Tibial nerve (tissue), 4 donors: ENCODE measurements at places on chromosomes 5 and 9. TPM values are rescaled to one million over a fixed set of nuclear protein-coding genes. Genes with fewer than 3 reads are reported as not detected.

GRCh38 chr9:129553277-129553676, 67.6 kb downstream of the C9orf50 start:
- no peak for DNase-seq

- DNase-seq: no peak
These were observed 40.5 kb downstream of the CCNJL start for GRCh38 chr5:160271836-160272235.

Gene FBXL7
- 40.2 TPM for total RNA-seq

Gene PCDHB4
- total RNA-seq: 15.1 TPM

GRCh38 chr5:142506756-142507155, 179.1 kb downstream of the FGF1 start:
- no peak for DNase-seq

Gene MYORG
- 9.0 TPM for total RNA-seq

DNA sequence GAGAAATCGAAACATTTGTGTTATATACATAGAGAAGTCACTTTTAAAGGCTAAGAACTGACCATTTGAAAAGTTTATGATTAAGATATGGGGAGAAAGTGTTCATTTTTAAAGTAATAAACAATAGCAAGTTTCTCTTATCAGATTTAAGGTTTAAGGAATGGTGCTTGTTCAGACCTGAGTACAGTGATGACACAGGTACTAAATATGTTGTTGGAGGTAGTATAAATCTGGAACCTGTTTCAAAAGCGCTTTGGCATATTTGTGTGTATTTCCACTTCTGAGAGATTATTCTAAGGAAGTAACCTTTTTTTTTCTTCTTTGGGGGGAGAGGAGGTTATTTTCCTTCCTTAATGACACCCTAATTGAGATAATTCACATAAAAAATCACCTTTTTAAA, 18.4 kb downstream of the CDC42SE2 start:
- no peak for DNase-seq

DNA sequence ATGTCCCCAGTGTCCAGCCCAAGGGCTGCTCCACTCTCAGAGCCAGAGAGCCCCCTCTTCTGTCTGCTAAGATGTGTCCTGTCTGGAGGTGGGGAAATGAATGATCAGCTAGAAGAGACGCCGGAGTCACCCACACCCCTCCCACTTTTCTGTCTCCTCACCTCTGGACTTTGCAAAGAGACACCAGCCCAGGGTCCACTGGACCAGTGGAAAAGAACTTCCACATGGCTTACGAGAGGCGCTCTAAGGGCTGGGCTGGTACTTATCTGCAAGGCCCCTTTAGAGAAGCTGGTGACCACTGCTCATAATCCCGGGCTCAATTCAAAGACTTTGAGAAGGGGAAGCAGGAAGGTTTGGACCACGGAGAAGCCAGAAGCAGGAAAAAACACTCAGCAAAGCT, 9.2 kb downstream of the NR5A1 start:
- DNase-seq: no peak

DNA sequence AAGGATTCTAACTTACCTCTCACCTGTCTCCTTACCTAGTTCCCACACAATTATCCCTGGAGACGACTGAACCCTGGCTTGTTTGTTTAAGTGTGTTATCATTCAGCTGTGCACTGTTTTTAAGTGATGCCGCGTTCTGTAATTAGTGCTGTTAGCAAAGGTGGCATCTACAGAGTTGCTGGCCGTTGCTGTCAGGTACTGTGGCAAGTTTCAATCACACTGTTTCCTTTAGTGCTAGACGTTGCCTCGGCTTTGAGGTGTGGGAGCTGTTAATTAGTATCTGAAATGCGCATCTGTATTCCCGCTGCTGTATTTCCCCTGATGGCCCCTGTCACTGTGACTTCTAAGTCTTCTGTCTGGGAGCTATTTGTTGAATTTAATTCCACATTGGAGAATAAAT, 193.8 kb upstream of the GAS1 start:
- DNase-seq: no peak

- no peak for DNase-seq
These were observed 67.6 kb downstream of the FOXD1 start for GRCh38 chr5:73380710-73381589.

GRCh38 chr5:76690037-76690679, 25.8 kb upstream of the F2R start:
- DNase-seq: no peak

- DNase-seq: no peak
These were observed 269.8 kb downstream of the NR3C1 start for GRCh38 chr5:143133721-143134120.

Gene MVB12B
- total RNA-seq: 27.2 TPM

Gene PCDHA1
- total RNA-seq: not detected

- no peak for DNase-seq
These were observed 170.1 kb downstream of the CDH12 start for GRCh38 chr5:22683050-22683449.

GRCh38 chr5:33901156-33901555, 9.4 kb upstream of the ADAMTS12 start:
- no peak for DNase-seq

DNA sequence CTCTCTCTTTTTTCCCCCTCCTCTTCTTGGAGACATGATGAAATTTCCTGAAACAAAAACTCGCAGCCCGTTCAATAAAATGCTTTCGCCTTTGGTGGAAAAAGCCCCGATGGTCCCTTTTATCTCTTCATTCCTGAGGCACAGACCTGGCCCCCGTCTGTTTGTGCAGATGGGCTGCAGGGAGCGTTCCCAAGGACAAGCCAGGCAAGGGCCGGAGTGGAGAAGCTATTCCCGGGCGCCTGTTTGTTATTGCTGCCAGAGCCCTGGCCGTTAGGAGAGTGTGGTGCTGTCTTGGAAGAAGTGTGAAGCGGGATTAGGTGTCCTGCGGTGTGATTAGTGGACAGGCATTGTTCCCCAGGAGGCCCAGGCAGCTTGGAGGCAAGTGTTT, 71.9 kb downstream of the SMIM23 start:
- no peak for DNase-seq

GRCh38 chr9:1267581-1267980, 217.4 kb downstream of the DMRT2 start:
- DNase-seq: no peak

DNA sequence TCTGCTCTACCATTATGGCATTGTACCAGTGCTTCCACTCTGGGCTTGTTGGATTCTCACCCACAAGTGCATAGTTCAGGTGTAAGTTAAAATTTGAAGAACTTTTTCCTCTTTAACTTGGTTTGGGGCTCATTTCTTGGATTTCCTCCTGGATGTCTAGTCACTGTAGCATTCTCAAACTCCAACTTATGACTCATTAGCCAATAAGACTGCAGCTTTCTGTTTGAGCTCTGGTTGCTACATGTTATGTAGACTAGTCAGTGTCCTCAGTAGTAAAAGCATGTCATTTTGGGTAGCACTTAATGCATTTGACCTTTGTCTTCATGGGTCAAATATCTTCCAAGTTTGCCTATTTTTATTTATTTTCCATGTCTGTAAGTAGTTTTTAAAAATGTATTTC, 790.8 kb downstream of the BRINP1 start:
- no peak for DNase-seq

GRCh38 chr9:132609829-132610228, 27.4 kb downstream of the BARHL1 start:
- no peak for DNase-seq

GRCh38 chr5:160181965-160182622, 47.2 kb upstream of the FABP6 start:
- no peak for DNase-seq

DNA sequence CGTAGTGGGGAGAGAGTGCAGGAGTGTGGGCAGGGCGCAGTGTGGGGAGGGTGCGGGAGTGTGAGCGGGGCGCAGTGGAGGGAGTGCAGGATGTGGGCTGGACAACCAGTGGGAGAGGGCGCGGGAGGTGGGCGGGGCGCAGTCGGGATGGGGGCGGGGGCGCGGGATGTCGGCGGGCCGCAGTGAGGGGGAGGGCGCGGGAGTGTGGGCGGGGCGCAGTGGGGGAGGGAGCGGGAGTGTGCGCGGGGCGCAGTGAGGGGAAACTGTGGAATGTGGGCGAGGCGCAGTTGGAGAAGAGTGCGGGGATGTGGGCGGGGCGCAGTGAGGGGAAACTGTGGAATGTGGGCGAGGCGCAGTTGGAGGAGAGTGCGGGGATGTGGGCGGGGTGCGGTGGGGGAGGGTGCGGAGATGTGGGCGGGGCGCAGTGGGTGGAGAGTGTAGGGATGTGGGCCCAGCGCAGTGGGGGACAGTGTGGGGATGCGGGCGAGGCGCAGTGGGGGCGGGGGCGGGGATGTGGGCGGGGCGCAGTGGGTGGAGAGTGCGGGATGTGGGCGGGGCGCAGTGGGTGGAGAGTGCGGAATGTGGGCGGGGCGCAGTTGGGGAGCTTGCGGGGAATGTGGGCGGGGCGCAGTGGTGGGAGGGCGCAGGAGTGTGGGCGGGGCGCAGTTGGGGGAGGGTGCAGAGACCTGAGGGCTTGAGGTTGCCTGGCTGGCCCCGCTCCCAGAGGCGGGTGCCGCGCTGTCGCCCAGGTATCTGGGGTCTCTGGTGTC, at the start of gene NXNL2:
TSS of gene NXNL2 (plus strand) at position 723 of the 770 bp plus-strand sequence. CDS start 257 bp downstream, outside the sequence.
- peak; percentile 74 for DNase-seq

- no peak for DNase-seq
These were observed 34.3 kb downstream of the NACC2 start for GRCh38 chr9:136060671-136061371.

DNA sequence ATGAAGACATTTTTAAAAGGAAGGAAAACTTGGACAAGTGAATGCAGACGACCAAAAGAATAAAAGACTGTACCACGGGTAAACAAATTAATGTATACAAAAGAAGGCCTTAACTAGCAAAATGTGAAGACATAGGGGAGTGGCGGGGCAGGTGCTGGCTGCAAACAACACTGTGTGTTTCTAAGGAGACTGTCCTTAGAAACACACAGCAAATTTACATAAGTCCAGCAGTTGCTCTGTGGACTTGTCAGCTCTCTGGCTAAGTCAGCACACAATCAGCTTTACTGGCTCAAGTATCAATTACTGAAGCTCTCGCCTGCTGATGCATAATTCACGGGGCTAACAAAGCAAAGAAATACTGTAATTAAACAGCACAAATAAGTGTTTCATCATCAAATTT, 24.8 kb downstream of the PTBP3 start:
- DNase-seq: no peak

GRCh38 chr9:33153666-33154065, 13.5 kb downstream of the B4GALT1 start:
- DNase-seq: no peak

Gene NUTM2F
- not detected for total RNA-seq

GRCh38 chr5:96699186-96699820, 37.1 kb downstream of the CAST start:
- DNase-seq: no peak

GRCh38 chr5:61333321-61333953, 1.4 kb downstream of the ZSWIM6 start:
- no peak for DNase-seq

Gene ANKRD20A1
- 1.3 TPM for total RNA-seq

GRCh38 chr9:99241106-99241505, 19.0 kb downstream of the SEC61B start:
- DNase-seq: no peak

- no peak for DNase-seq
These were observed 298.7 kb upstream of the CDH6 start for GRCh38 chr5:30894811-30895210.

- no peak for DNase-seq
These were observed 24.0 kb upstream of the GPR151 start for GRCh38 chr5:146539973-146540372.

Gene FBP1
- 4.8 TPM for total RNA-seq

Gene ZBED3
- total RNA-seq: 29.4 TPM
